ENCODE measurements at places on chromosomes 7 and 10.

GRCh38 chr7:55502124-55502857 is 70.0 kb downstream of the VOPP1 start:
- DNase-seq, result no peak

DNA sequence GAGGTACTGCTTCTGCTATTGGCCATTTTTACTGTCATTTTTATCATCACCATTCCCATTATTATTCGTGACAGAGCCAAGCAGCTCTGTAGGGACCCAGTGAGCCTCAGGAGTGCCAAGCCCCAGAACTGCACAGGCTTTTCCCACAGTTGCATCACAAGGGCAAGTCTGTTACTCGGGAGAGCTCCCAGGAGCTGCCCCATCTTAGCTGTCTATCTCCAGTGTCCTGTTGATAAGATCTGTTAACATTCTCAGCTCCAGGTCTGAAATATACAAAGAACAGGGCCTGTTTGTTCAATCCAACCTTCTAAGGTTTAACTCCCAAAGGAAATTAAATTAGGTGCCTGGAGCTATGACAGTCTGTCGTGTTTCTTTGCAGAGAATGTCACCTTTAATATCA is 20.2 kb upstream of the TRIM8 start:
- no peak for DNase-seq

GRCh38 chr7:35707422-35707821 is 12.5 kb upstream of the HERPUD2 start:
- DNase-seq, result no peak

GRCh38 chr7:25261545-25262140 is 33.4 kb upstream of the NPVF start:
- DNase-seq, result no peak

DNA sequence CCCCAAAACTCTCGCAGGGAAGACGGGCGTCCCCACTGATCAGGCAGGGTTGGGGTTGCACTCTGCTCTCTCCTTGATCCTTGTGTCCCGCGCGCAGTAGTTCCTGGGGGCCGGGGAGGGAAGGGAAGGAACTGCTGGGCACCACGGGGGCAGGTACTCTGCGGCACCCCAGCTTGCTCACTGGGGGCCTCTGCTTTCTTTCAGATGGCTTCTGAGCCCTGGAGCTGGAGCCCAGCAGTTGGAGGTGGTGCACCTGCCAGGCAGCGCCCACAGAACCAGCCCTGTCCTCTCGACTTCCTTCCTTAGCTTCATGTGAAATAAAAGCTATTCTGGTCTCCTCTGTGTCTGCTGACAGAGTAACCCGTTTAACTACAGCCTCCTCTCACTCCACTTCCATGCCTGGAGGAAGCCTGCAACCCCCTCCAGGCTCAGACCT is 12.2 kb downstream of the PLAC9 start:
- no peak for DNase-seq

GRCh38 chr10:124659380-124659779 is 84.8 kb downstream of the FAM53B start:
- DNase-seq, result no peak

GRCh38 chr7:11341285-11341944 is 367.7 kb downstream of the PHF14 start:
- DNase-seq, result peak; percentile 56

- DNase-seq, result no peak
Observed at GRCh38 chr10:132175408-132175807, 11.3 kb upstream of the DPYSL4 start.

- no peak for DNase-seq
Observed at GRCh38 chr7:16347066-16347826, 74.1 kb downstream of the CRPPA start.

DNA sequence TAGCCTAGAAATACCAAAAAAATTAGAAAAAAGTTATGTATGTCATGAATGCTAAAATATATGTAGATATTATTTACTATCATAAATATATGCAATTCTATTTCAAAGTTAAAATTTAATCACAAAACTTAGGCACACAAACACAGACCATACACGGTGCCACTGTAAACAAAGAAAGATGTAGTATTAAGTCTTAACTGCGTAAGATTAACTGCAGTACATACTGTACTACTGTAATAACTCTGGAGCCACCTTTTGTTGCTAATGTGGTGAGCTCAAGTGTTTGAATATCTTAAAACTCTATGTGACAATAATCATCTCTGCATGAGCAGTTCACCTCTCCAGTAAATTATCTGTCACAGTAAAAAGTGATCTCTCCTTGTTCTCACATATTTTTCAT is 23.6 kb downstream of the GDI2 start:
- no peak for DNase-seq

GRCh38 chr7:133961724-133962123 is 165.4 kb upstream of the LRGUK start:
- no peak for DNase-seq

GRCh38 chr10:100985336-100985735 is 2.0 kb downstream of the MRPL43 start:
- DNase-seq, result no peak

- DNase-seq, result no peak
Observed at GRCh38 chr10:27801171-27801785, 55.7 kb upstream of the MKX start.

DNA sequence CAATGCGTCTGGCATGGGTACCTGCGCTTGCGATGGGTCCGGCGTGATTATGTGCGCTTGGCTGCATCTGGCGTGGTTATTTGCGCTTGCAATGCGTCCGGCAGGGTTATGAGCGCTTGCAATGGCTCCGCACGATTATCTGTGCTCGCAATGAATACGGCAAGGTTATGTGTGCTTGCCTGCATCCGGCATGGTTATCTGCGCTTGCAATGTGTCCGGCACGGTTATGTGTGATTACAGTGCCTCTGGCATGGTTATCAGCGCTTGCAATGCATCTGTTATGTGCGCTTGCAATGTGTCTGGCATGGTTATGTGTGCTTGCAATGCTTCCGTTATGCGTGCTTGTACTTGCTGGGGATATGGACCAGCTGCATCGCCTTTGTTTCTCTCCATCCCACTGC is 37.7 kb downstream of the RBAK start:
- DNase-seq, result no peak

DNA sequence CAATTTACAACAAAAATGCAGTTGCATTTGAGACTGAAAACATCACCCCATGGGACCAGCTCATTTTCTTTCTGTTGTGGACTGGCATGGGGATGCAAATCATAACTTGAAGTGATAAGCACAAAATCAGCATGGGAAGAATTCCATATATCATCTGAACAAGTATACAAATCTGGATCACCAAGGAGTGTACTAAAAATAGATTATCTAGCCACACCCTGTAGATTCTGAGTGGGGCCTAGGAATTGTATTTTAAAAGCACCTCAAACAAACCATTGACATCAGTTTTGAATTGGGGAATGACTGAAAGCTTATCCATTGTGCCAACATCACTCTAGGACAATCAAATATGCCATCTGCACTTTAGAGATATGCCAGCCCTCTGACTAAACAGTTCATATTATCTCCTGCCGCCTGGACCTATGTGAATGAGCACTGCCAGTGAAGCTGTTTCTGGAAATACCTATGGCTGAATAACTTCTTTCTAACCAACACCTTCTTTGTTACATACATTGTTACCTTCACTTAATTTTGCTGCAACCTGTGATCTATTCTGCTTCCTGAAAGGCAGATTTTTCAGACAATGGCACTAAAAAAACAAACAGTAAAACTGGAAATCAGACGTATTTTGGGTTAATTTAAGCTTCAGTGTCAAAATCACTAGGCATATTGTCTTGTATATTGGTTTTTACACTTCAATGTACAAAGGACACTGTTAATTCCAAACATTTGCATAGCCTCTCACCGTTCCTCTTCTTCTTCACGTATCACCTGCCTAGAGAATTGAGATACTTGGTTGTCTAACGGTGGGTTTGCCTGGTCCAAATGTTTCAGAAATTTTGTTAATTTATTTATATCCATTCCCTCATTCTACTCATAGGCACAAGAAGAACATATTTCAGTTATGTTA is 42.4 kb upstream of the HGF start:
- no peak for DNase-seq

DNA sequence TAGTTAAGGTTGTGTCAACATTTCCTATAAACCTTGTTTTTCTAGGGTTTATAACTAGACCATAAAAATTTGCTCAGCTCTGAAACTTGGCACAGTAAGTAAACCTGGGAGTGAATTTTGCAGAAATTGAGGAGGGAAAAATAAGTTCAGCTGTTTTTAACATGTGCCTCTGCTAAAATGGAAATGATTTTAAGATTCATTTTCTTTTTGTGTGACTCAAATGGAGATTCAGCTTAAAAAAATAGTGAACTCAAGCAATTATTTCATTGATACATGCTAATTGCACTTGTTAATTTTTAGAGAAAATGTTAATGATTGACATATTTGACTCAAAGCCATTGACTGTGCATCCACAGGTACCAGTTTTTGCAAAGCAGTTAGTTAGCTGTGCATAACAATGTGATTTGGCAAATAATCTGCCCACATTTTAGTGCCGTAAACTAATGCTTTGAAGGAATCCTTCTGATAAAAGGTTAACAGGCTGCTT is 68.5 kb upstream of the ZNF438 start:
- no peak for DNase-seq

- DNase-seq, result no peak
Observed at GRCh38 chr7:47047384-47047783, 534.5 kb downstream of the TNS3 start.

DNA sequence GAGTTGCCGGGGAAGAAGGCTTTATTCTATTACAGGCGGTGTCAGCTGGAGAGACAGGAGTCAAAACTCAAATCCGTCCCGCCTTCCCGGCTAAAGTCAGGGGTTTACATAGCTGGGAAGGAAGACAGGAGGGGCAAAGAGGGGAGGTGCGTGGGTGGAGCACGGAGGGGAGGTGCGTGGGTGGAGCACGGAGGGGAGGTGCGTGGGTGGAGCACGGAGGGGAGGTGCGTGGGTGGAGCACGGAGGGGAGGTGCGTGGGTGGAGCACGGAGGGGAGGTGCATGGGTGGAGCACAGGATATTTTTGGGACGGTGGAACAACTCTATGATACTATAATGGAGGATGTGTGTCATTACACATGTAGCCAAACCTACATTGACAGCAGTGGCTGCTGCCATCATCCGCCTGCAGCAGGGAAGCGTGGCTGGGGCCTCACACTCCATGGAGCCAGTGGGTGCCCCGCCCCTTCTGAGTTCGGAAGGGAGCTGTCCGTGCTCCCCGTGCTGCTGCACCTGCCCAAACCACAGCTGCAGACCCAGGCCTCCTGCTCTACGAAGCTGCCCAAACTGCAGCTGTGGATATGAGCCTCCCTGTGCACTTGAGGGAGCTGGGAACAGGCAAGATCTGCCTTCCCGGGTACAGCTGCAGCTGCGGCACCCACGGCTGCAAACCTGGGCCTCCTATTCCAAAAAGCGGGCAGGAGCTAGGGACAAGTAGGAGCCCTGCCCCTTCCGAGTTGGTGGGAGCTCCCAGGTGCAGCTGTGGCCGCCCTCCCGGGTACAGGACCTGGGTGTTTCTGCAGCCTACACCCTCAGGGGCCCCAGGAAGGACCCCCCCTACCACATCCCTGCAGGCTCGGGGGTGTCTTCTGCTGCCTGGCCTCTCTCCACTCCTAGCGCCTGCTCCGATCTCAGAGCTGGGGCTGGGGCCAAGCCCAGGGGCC is 119.4 kb downstream of the DYNC2I1 start:
- DNase-seq, result no peak

DNA sequence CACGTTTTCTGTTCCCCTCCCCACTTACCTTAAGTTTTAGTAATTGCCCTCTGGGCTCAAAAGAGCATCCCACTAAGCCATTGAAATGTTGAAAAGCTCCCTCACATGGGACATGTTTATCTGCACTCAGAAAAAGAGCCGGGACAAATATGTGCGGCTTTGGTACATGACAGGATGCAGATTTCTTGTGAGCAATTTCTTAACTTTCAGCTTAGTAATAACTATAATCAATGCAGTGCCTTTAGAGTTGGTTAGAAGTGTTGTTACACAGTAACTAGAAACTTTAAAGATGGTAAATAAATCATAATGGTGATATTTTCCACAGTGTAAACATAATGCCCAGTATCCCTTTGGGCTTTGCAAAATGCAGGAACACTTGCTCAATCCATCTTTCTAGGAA is 89.2 kb downstream of the ZNF365 start:
- DNase-seq, result no peak
